ENCODE measurements at places on chromosomes 3 and 15. TPM values are rescaled to one million over a fixed set of nuclear protein-coding genes. Genes with fewer than 3 reads are reported as not detected.

The TMEM207 gene
- not detected for total RNA-seq

The PLA2G4F gene
- not detected for total RNA-seq

The TMC3 gene
- not detected for total RNA-seq

The MYL3 gene
- total RNA-seq: not detected

The SLC28A1 gene
- not detected for total RNA-seq

The MRAS gene
- 14.2 TPM for total RNA-seq

The AGBL1 gene
- not detected for total RNA-seq

The GPR15 gene
- total RNA-seq: not detected

The GOLGA8G gene
- not detected for total RNA-seq

Measured in Panc1 (cell line).